Stimulated activated CD8-positive, alpha-beta memory T cell treated with anti-CD3 and anti-CD28 coated beads, Interleukin-15, amount 100 ng/mL, for 1 hour (primary cell): ENCODE measurements at places on chromosomes 16 and 17.

DNA sequence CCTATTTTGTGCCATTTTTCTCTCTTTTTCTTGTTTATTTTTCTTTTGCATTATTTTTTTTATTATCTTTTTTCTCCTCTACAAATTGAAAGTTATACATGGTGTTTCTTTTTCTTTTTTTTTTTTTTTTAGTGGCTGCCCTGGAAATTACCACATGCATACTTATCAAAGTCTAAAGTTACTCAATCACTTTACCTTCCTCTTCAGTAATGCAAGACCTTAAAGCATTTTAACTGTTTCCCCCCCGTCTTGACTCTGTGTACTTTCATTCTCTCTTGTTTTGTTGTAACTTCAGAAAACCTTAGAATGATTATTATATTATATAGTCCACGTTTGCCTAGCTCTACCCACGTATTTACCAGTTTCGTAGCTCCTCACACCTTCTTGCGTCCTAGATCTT lies 33.3 kb upstream of the SMPD3 start:
- DNase-seq = no peak

- DNase-seq = no peak
Observed at GRCh38 chr17:56173958-56174835, 20.9 kb downstream of the ANKFN1 start.

DNA sequence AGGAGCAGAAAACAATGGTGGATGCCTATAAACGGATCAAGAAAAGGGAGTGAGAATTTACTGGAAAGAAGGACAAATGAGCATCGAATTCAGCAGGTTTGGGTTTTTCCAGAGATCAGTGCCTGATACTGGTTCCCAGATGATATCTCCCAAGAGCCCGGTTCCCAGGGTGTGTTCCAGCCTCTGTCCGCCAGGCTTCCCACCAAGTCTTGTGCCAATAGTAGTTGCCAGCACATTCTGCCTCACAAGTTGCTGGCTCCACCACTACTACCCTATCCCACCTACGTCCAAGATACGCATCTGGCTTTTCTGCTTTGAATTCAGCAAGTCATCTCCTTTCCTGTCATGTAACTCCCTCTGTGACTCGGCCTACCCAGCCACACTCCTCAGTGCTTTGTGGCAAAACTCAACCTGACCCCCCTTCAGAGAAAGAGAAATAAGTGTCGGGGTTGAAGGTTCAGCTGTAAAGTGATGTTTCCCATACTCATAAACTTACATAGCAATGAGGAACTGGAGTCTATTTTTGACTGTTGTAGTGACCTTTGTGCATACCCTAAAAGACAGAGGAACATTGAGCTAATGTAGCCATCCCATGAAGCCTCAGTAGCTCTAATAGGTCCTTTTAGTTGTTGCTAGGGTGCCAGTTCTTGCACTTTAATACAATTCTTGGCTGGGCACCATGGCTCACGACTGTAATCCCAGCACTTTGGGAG lies 277.0 kb downstream of the IRX3 start:
- no peak for DNase-seq

GRCh38 chr16:84312783-84313382 lies 18.2 kb downstream of the WFDC1 start:
- no peak for DNase-seq

DNA sequence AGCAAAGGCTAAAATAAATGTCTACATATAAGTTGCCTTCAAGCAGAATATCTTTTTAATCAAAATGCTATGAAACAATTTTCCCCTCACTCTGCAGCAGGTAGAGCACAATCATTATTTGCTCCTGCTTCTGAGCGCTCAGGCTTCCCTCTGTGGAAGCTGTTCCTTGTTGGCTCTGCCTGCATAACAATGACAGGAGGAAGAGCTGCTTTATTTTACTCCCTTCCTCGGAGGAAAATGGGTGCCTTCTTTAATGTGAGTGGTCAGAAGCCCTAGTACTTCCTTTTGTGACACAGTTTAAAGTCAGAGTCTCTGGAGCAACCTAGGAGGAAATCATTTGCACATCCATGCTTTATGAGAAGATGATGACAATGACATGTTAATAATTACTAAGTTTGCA lies 492.1 kb downstream of the CDH8 start:
- no peak for DNase-seq

GRCh38 chr17:17813055-17813724 lies 23.6 kb downstream of the SREBF1 start:
- DNase-seq = no peak

- no peak for DNase-seq
Observed at GRCh38 chr16:53090591-53091411, 36.0 kb downstream of the CHD9 start.

- no peak for DNase-seq
Observed at GRCh38 chr16:57252148-57252721, 7.2 kb downstream of the ARL2BP start.

DNA sequence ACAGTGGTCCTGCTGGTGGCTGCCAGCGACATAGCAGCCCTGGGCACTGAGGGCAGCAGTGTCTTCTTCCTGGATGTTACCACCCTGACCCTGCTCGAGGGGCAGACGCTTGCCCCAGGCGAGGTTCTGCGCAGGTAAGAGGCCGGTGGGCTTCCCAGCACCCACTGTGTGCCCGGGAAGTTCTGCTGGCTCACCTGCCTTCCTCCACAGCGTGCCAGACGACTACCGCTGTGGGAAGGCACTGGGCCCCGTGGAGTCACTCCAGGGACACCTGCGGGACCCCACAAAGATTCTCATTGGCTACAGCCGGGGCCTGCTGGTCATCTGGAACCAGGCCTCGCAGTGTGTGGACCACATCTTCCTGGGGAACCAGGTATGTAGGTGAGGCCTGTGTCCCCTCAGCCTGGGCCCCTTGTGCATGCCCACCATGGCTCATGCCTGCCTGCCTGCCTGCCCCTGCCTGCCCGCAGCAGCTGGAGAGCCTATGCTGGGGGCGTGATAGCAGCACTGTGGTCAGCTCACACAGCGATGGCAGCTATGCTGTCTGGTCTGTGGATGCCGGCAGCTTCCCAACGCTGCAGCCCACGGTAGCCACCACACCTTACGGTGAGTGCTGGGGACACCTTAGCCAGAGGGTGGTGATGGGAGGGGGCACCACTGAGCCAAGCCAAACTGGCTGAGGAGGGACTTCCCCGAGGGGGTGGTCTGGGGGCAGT lies 8.5 kb downstream of the LLGL1 start:
- DNase-seq = no peak

- no peak for DNase-seq
Observed at GRCh38 chr17:66682283-66682682, 152.6 kb upstream of the CACNG5 start.

- DNase-seq = no peak
Observed at GRCh38 chr16:56985288-56985961, 3.9 kb upstream of the NLRC5 start.

DNA sequence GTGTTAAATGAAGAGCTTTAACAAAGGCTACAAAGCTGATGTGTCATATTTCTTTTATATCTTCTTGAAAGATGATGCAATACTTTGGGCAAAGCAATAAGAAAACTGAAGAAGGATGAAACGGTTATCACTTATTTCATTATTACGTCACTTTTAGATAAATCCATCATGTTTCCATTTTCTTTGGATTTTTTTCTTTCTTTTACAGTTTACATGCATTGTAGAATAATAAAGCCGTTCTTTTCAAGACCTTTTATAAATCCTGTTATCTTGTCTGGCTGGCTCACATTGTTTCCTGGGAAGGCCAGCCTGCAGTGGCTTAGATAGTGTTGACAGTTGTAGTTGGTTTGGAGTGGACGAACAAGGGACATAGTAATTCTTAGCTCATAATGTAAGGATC lies 28.9 kb downstream of the TANC2 start:
- DNase-seq = no peak

GRCh38 chr16:11386791-11387546 lies 41.7 kb downstream of the RMI2 start:
- no peak for DNase-seq

DNA sequence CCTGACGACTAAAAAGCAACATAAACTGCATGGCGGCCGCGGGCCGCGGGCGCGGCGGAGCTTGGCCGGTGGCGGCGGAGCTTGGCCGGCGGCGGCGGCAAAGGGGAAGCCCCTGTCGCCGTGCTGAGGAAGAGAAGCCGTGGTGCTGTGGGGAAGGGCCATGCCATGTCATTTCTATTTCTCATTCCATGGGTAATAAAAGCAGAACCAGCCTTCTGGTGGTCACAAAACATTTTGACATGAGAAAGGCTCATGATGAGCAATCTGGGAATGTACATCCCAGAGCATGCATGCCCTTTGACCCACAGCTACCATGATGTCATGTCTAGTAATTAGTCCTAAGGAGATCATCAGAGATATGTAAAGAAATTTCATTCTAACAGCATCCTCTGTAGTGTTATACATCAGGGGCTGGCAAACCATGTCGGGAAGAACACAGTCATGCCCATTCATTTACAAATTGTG lies 23.9 kb upstream of the HEATR6 start:
- DNase-seq = no peak

DNA sequence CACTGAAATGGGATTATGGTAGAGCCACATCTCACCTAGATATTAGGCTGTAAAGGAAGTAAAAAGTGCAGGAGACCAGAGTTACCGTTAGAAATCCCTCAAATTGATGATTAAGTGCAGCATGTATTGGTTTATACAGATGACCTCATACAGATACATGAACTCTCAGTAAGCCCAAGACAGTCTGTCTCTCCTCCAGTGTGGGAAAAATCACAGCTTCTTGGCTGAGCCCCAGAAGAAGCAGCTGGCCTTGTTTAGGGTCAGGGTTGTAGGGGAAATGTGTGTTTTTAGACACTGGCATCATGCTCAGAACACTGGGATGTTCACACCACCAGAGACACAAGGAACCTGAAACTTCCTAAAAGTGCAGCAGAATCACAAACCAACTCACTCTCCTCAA lies 135.9 kb downstream of the KATNIP start:
- DNase-seq = no peak

- no peak for DNase-seq
Observed at GRCh38 chr17:79926142-79926604, 86.9 kb upstream of the CBX4 start.

- DNase-seq = no peak
Observed at GRCh38 chr17:72104164-72104862, 16.5 kb upstream of the SOX9 start.

- no peak for DNase-seq
Observed at GRCh38 chr16:49084628-49085390, 196.8 kb downstream of the CBLN1 start.

DNA sequence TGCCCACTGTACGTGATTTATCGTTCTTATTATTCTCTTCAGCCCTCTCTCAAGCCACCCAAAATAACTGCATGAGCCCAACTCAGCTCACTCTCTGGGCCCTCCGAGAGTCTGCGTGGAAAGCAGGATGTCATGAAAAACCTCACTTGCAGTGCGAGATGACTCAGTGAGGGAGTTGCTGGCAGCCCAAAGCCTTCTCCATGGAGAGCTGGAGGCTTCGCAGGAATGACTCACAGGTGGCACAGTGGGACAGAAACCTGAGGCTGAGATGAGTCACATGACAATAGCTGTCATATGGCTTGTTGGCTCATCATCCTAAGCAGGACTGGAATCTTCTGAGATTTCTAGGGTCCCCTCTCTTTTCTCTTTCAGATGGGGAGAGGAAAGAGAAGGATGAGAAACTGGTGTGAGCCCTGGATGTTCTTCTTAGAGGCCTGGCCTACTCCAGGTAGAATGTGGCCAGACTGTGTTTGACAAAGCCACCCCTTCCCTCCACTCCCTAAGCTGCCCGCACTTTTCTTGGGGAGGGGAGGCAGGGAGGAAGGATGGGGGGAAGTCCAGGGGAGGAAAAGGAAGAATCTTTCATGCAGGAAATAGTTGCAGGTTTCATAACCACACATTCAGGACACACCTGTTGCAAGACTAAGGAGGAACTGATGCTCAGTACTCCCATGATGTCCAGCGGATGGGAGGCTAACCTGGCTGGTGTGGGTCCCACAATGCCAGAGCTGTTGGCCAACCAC lies 160.6 kb upstream of the RPL38 start:
- no peak for DNase-seq
